ENCODE measurements at places on chromosomes 3 and 15.

DNA sequence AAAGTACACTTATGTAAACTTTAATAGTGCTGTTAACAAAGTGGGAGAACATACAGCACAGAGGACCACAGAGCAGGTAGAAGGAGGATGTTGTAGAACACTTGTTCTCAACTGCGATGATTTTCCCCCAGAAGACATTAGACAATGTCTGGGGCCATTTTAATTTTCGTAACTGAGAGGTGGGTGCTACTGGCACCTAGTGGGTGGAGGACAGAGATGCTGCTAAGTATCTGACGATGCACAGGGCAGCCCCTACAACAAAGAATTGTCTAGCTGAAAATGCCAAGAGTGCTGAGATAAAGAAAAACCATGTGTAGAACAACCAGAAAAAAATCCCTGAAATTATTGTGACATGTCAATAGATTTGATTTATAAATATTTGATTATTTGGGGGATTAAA lies 5.0 kb upstream of the KBTBD8 start:
- no peak for DNase-seq

- no peak for DNase-seq
These were observed 167.2 kb downstream of the KCNMB2 start for GRCh38 chr3:178703268-178703975.

- no peak for DNase-seq
These were observed 10.6 kb upstream of the TGM5 start for GRCh38 chr15:43277231-43277823.

DNA sequence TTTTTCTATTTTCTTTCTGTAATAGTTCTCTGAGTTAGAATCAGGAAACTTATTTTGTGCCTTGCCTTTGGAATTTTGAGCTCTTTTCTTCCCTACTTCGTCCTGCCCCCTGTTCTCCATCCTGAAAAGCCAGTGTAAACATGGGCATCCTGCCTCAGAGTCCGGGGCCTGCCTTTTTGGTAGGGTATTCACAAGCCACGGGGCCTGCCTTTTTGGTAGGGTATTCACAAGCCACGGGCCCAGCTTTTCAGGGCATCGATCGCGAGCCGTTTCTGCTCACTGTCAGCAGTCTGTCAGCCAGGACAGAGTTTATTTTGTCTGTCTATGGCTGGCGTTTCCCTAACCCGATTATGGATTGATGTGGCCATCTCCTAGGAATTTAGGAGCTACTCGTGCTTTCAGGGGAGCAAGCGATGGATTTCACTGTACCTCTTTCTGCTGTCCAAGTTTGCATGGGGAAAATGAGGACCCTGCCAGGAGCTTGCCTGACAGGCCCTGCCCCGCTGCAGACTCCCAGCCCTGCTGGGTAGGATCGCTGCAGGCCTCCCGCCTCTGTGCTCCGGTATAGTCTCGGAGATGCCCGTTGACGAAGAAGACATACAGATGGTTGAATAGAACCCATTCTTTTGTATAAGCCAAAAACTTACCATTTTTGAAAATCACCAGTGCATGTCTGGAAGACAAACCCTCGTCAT lies 12.8 kb downstream of the SYNM start:
- DNase-seq: no peak

- no peak for DNase-seq
These were observed 143.1 kb upstream of the TBL1XR1 start for GRCh38 chr3:177340243-177340830.

GRCh38 chr15:56242576-56243162 lies 1.0 kb downstream of the RFX7 start:
- no peak for DNase-seq

GRCh38 chr3:183455089-183455488 lies 26.7 kb upstream of the MCF2L2 start:
- no peak for DNase-seq

DNA sequence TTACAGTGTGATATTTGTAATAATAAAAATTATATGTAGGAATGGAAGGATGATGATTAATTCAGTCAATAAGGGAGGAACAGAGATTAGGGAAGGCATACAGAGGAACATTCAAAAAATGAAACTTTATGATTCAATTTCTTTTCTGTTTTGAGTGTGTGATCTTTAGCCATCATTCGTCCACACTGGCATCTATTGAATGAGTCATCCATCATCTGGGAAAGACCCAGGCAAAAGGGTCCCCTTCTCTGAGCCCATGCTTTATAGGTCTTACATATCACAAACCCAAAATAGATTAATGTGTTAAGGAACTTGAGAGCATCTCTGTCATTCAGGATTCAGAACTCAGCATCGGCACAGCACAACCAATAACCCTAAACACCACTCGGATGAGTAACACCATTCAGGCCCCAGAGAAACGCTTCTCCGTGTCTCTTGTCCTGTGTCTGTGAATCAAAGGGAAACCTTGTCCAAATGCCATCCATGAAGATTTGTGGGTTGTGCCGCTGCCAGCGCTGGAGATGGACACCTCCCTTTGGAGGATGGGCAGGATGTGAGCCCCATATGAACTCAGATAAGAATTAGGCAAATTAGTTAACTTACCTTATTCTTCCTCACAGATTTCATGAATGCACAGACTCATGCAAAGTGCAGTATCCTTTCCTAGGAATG lies 21.7 kb upstream of the TPM1 start:
- no peak for DNase-seq

GRCh38 chr15:58386641-58387040 lies 45.1 kb upstream of the LIPC start:
- no peak for DNase-seq

DNA sequence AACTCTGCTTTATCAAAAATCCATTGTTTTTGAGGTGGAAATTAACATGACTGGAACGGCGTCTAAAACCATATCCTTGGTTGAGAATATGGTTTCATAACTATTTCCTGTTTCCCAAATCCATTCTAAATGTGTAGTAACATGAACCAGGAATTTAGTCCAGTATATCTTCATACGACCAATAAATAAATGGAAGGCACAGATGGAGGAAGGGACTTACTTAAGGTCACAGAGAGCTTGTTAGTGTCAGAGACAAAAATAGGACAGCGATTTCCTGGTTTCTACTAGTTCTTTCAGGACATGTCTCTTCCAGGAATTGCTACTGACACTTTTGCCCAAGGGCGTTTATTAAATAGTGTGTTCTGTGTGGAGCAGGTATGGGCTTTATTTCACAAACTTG lies 41.2 kb downstream of the HES1 start:
- DNase-seq: no peak

GRCh38 chr3:182364723-182365650 lies 428.3 kb upstream of the ATP11B start:
- no peak for DNase-seq

- no peak for DNase-seq
These were observed 102.1 kb upstream of the ETV5 start for GRCh38 chr3:186210852-186211500.

DNA sequence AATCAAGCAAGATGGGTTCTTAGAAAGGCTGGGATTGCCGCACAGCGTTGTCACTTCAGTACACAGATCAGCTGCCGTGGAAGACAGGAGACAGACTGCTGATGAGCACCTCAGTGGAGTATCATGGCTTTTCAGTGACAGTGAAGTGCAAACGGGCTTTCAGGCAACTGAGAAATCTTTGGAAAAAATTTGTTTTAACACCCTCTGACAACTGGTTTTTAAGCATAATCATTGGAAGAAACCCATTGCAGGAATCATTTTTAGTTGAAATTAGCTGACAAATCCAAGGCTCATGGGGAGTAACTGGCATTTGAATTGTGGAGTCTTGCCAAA lies 418.8 kb downstream of the OTOL1 start:
- DNase-seq: no peak
